ENCODE measurements at places on chromosomes 6 and 20.

DNA sequence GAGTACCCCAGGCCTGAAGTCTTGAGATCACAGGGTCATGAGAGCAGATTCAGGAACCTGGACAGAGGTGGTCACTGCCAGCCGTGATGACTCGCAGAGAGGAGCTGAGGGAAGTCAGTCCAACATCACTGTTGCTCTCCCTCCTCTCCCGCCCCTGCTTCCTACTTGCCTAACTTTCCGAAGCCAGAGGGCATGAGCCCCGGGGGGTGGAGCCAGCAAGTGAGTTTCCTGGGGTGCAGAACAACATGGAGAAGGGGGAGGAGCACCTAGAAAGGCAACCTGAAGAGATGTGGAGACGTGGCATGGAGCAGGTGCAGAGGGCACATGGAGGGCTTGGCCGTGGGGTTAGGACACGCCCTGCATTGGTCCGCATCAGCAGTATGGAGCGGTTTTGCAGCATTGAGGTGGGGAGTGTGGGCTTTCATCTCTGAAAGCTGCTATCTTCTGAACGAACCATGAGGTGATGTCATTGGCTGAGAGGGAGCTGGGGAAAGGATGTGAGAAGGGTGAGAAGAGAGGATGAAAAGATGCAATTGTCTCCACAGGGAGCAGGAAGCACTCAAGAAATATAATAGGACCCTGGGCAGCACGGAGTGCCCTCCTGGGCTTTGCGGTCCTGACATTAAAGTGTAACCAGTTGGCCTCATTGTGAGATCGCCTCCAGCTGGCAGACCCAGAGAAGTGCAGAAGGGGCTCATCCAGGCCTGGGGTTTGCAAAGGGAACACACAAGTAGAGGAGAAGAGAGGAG, 25.0 kb downstream of the GDAP1L1 start:
- no peak for DNase-seq

DNA sequence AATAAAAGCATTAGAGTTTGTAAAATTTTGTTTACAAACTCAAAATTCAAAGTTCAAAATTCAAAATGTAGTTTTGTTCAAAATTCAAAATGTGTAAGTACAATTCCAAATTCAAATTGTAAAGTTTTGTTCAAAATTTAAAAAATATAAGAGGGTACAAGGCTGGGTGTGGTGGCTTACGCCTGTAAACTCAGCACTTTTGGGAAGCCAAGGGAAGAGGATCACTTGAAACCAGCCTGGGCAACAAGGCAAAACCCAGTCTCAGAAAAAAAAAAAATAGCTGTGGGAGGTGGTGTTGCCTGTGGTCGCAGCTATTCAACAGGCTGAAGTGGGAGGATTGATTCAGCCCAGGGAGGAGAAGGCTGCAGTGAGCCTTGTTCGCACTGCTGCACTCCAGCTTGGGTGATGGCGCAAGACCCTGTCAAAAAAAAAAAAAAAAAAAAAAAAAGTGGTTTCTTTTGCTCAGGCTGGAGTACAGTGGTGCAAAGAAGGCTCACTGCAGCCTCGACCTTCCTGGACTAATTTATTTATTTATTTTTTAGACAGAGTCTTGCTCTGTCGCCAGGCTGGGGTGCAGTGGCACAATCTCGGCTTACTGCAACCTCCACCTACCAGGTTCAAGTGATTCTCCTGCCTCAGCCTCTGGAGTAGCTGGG, 5.4 kb upstream of the ZBTB12 start:
- peak; percentile 32 for DNase-seq

DNA sequence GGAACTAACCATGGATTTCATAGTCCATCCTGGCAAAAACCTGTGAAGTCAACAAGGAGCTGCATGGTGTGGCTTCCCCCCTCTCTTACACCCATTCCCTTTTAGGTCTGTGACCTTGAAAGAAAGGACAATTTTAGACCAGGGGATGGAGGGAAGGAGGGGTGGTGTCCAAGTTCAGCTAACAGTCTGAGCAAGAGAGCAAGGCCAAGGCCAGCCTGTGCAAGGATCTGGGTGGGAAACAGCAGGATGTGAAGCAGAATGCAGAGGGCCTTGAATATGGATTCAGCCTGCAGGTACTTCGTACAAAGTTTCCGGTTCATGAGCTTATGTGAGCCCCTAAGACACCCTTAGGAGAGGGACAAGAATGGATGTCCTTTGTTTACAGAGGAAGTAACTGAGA, 293.0 kb downstream of the KIF16B start:
- no peak for DNase-seq

DNA sequence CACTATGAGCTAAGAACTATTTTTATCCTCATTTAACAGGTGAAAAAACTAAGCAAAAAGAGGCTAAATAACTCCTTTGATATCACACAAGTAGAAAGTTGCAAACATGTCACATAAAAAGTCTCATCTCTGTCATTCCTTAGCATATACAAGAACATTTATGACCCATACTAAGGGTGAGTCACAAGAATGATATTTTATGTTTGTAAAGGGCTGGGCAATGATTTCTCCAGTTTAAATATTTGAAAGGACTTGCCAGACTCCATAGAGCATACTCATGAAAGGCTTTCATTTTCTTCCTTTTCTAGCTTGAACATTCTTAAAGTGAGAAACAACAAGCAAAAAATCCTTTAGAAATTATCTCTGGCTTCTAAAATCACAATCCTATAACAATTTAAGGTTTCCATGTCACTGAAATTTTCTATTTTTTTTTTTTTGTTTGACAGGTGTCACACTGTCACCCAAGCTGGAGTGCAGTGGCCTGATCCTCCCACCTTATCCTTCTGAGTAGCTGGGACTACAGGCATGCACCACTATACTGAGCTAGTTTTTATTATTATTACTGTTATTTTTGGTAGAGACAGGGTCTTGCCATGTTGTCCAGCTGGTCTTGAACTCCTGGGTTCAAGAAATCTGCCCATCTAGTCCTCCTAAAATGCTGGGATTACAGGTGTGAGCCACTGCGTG, 338.0 kb upstream of the KHDRBS2 start:
- no peak for DNase-seq

GRCh38 chr6:161618831-161619454, 345.1 kb upstream of the AGPAT4 start:
- peak; percentile 65 for DNase-seq

GRCh38 chr20:56631990-56632327, 2.9 kb downstream of the TFAP2C start:
- DNase-seq, result no peak

GRCh38 chr20:42190084-42190483, 571.9 kb upstream of the CHD6 start:
- no peak for DNase-seq

- no peak for DNase-seq
Observed at GRCh38 chr6:112620812-112621569, 273.9 kb downstream of the RFPL4B start.

GRCh38 chr6:105688573-105688972, 285.7 kb upstream of the PREP start:
- no peak for DNase-seq

DNA sequence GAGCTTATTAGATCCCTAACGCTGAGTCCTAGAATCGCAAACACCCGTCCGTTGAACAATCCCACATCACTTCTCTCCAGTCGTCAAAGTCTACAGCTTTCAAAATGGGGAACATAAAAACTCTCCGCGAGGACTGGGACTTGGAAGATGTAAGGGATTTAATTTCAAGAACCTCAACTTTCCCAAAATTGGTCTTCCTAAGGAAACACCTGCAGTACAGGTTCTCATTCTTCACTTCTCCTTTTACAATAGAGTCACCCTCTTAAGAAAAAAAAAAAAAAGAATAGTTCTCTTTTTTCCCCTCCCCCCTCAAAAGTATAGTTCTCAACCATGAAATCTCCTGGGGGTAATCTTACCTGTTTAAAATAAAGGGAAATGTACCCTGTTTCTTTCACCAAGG, 6.6 kb upstream of the ZBTB22 start:
- no peak for DNase-seq

GRCh38 chr6:54609981-54610380, 236.6 kb upstream of the FAM83B start:
- DNase-seq, result no peak
